Putamen (tissue), 1 donor: ENCODE measurements at places on chromosomes 3 and 15.
A peak's percentile ranks its signal among the peaks of the same experiment; 100 is the strongest.

- no peak for DNase-seq
Observed at GRCh38 chr15:38624244-38625205, 59.9 kb upstream of the RASGRP1 start.

GRCh38 chr3:132549169-132549568, 47.9 kb upstream of the ACKR4 start:
- no peak for DNase-seq

DNA sequence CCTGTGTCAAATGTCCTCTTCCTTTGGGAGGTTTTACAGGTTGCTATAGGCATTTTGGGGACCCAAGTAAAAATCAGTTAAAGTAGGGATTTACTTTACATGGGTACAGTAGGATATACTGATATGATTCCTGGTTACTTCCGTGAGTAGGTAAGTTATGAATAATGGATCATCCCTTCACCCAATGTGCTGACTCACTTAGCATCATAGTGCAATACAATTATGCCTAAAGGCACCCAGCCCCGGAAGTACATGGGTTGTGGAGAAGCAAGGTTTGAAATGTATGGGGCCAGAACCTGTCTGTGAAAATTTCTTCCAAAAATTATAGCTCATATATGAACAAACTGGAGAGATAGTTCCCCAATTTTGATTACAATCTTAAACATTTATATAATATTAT, 64.0 kb downstream of the GLB1 start:
- DNase-seq, result no peak

DNA sequence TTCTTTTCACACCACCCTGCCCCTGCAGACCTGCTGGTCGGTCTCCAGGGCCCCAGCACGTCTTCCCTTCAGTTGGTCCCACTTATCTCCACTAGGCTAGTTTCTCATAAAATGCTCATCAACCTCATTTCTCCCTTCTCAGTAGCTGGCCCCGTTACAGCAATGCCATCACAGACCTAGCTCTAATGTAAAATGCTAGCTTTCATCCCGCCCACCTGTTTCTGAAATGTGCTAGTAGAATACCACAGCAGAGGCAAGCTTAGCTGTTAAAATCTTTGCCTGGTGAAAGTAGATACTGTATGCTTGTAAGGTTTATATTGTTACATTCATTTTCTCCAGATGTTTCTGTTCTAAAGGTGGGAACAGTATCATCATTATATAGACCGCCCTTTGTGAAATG, 13.1 kb downstream of the MKRN2OS start:
- peak; percentile 38 for DNase-seq

DNA sequence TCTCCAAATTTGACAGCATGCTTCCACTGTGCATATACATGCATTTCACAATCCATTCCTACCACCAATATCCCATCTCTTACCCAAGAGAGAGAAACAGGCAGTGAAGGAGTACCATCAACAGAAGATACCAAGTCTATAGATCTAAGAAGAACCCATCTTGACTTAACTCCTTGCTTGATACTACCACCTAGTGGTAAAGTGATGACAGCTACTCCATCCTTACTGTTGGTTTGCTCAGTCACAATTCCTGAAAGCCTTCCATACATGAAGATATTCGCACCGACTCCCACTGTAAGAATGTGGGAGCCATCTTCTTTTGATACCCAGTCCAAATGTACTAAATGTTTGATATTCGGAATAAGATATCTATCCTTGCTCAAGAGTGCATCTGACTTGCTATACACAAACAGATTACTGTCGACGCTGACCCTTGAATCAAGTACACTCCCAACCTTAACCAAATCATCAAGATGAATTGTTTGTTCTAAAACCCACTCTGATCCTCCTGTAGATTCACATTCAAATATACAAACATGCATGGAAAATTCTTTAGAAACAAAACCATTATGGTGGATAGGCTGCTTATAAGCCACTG, 123.1 kb downstream of the DMXL2 start:
- DNase-seq, result peak; percentile 1

DNA sequence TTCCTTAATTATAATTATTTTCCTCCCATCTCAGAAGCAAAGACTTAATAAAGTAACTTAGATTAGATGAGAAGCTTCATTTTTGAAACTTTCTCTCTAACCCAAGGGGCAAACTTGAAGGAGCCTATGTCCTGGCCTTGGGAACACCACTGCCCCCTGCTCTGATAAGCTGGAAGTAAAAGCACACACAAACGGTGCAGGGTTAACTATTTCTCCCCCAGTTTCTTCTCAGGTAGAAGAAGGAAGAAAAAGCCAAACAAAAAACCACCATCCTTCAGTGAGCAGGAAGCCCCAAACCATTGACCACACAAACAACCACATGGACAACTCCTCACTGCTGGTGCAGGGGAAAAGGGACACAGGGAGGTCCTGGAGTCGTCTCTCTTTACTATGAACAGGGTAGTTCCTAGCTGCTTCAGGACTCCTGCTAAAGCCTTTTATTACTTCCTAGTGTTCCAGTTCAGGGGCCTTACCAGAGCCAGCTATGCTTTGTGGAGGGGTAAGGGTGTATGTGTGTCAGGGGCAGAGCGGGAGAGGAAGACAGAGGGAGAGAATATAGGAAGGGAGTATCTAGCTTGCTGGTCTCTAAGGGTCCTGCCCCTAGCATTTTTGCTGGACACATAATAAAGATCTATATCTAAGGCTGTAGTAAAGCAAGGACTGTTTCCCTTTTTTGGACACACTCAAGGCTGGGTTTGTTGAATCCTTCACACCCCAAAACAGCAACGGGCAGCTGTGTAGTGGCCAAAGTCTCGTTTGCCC, 94.0 kb upstream of the UMPS start:
- no peak for DNase-seq

- DNase-seq, result no peak
Observed at GRCh38 chr3:177321819-177322218, 124.5 kb upstream of the TBL1XR1 start.

DNA sequence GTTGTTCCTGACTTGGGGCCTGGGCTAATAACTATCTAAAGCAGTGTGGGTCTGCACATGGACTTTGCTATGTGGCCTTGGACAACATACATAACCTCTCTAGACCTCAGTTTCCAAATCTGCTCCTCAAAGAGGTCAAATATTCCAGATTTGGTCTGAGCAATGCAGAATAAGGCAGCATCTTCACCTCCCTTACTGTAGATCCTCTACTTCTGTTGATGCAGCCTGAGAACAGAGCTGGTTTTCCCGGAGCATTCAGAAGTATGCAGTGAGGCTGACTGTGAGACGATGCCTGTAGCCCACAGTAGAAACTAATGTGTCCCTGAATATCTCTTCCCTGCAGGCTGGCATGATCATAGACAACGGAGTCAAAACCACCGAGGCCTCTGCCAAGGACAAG, 65.3 kb downstream of the MESD start:
- no peak for DNase-seq

DNA sequence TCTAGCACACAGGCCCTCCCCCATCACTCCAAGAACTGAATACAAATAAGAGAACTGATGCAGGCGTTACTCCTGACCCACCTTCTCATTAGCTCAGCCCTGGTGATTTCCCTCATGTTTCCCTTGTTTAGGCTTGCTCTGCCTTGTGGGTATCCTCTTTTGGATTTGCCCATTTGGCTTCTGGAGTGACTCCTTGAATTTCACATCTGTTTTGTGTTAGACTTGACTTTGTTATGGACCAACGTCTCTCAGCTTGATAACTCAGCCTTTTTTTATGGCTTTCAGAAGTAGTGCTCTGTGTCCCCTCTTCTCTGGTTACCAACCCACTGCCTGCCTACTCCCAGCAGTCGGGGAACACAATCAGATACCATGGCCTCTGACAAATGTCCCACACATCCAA, 11.3 kb upstream of the TMOD3 start:
- no peak for DNase-seq

GRCh38 chr3:134839990-134840389, 44.9 kb downstream of the EPHB1 start:
- no peak for DNase-seq

GRCh38 chr15:40506964-40507571, 36.3 kb downstream of the CHST14 start:
- DNase-seq, result peak; percentile 71

DNA sequence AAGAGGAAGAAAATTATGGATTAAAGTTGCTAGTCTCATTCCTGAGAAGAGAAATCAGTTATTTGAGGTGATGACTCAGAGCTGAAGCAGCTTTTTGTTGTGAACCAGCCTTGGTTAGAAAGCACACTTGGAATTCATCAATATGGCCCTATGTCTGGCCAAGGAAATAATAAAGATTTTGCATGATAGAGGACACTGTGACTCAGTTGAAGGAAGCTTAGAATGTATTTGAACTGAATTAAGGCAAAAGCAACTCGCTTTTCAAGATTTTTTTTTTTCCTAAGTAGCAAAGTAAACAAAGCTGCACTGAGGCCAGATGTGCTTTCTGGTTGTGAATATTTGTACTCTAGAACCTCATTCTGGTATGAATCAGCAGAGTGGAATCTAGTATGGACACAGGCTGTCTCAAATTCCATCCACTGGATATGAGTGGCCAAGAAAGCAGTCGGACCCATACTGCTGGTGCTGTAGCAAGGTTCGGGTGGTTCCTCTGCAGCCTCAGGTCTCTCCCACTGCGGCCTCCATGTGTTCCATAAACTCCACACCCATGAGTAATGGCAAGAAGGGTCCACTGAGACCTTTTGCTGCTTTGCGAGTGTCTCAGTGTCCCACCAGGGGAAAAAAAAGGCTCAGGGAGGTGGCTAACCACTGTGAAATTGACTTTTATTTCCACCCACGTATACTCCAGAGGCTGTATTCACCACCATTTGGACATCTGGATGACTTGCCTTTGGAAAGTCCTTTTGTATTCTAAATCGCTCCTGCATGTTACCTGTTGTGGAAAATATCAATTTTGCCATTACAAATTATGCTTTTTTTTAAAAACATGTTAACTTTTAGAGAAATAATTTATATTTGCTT, 53.1 kb downstream of the TGFBR2 start:
- no peak for DNase-seq

- no peak for DNase-seq
Observed at GRCh38 chr3:185561374-185561943, 9.1 kb upstream of the LIPH start.

DNA sequence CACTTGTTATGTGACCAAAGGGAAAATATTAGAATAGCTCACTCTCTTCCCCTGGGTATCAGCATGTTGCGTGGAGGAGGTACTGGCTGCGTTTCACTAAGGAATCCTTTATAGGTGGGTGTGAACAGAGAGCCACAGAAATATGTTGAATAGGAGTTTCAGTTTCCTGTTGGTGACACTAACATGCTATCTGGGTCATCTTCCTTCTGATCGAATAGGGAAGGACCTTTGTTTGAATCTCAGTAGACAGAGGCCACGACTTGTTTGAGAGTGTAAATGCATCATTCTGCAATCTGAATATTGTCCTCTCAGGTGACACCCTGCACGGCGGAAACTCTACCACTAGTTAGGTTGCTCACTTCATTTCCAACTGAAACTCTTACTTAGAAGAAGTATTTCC, 157.9 kb upstream of the SLC2A2 start:
- no peak for DNase-seq

GRCh38 chr3:166902374-166902773, 477.7 kb downstream of the ZBBX start:
- no peak for DNase-seq

GRCh38 chr3:108175352-108175751, 46.9 kb downstream of the IFT57 start:
- DNase-seq, result no peak

DNA sequence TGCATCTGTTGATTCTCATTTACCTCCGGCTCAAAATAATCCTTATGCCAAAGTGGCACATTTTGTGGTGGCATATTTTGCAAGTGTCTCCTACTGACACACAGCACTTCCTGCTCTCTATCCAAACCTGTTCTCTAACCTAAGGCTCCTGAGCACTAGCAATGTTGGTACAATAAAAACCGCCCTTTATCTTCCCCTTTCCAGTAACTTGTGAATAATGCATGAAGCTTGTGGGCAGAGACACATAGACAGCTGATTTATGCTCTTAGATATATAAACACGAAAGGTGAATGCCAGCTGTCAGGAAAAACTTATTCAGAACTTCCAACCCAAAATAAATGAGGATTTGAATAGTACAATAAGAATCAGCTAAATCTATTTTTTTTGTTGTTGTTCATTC, 34.6 kb upstream of the ARPIN start:
- no peak for DNase-seq

DNA sequence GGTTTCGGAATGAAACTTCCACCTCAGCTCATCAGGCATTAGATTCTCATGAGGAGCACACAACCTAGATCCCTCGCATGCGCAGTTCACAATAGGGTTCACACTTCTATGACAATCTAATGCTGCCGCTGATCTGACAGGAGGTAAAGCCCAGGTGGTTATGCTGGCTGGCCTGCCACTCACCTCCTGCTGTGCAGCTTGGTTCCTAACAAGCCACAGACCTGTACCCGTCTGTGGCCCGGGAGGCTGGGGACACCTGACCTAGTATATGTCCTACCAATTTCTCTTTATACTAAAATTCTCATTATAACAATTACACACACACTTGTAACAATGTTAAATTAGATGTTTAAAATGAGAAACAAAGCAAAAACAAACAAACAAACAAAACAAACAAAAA, 172.2 kb downstream of the SLC9A9 start:
- no peak for DNase-seq

GRCh38 chr15:45314960-45315359, 62.9 kb downstream of the SLC28A2 start:
- DNase-seq, result no peak

DNA sequence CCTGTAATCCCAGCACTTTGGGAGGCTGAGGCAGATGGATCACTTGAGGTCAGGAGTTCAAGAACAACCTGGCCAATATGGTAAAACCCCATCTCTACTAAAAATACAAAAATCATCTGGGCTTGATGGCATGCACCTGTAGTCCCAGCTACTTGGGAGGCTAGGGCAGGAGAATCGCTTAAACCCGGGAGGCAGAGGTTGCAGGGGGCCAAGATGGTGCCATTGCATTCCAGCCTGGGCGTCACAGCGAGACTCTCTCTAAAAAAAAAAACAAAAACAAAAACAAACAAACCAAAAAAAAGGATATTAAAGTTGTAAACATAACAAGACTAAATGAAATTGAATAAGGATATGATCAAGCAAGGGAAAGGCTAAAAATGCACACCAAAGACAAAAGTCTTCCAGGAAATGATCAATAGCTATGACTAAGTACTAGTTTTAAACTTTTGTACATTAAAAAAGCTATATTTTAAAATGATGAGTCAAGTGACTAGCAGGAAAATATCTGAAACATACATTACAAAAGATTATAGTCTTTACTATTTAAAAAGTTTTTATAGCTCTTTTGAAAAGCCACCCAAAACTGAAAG, 28.6 kb downstream of the KLHL6 start:
- no peak for DNase-seq

- DNase-seq, result no peak
Observed at GRCh38 chr3:143535994-143536784, 312.1 kb downstream of the SLC9A9 start.

GRCh38 chr15:40354408-40355171, 3.4 kb upstream of the DISP2 start:
- no peak for DNase-seq

GRCh38 chr3:172903642-172904320, 153.3 kb downstream of the ECT2 start:
- no peak for DNase-seq
